CD8-positive, alpha-beta memory T cell (primary cell): ENCODE measurements at places on chromosomes 2 and 18.

DNA sequence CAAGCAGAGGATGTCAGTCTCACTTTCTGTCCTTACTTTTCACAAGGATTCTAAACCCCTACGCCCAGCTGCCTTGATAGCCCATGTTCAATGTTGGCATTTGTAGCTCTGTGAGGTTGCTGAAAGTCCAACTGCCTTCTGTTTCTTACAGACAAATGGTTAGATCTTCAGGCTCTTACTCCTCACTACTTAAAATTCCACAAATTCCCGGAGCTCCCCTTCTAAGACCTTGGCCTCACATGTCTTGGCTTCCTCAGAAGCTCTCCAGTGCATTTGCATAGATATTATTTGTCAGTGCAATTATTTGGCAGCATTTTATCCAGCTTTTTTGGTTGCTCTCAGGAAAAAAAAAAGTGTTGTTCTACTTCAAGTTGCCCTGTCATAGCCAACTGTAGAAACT, 453.7 kb upstream of the CELF4 start:
- H3K27ac ChIP-seq = no peak overlapping the region
- no peaks in the 10 kb centered on the region for H3K27me3 ChIP-seq
- H3K36me3 ChIP-seq = no peaks in the 10 kb centered on the region
- H3K4me1 ChIP-seq = no peaks in the 10 kb centered on the region
- H3K4me3 ChIP-seq = no peak overlapping the region

- no peak overlapping the region for H3K4me3 ChIP-seq
- H3K27ac ChIP-seq = no peak overlapping the region
- no peaks in the 10 kb centered on the region for H3K4me1 ChIP-seq
- no peak for DNase-seq
- H3K27me3 ChIP-seq = no peaks in the 10 kb centered on the region
Measured at GRCh38 chr2:54267577-54267976, 11.5 kb upstream of the TSPYL6 start.

GRCh38 chr2:144085016-144085415, 434.9 kb downstream of the ZEB2 start:
- H3K4me1 ChIP-seq = no peaks in the 10 kb centered on the region
- H3K4me3 ChIP-seq = no peak overlapping the region
- no peaks in the 10 kb centered on the region for H3K36me3 ChIP-seq
- no peaks in the 10 kb centered on the region for H3K27me3 ChIP-seq
- no peak overlapping the region for H3K27ac ChIP-seq

DNA sequence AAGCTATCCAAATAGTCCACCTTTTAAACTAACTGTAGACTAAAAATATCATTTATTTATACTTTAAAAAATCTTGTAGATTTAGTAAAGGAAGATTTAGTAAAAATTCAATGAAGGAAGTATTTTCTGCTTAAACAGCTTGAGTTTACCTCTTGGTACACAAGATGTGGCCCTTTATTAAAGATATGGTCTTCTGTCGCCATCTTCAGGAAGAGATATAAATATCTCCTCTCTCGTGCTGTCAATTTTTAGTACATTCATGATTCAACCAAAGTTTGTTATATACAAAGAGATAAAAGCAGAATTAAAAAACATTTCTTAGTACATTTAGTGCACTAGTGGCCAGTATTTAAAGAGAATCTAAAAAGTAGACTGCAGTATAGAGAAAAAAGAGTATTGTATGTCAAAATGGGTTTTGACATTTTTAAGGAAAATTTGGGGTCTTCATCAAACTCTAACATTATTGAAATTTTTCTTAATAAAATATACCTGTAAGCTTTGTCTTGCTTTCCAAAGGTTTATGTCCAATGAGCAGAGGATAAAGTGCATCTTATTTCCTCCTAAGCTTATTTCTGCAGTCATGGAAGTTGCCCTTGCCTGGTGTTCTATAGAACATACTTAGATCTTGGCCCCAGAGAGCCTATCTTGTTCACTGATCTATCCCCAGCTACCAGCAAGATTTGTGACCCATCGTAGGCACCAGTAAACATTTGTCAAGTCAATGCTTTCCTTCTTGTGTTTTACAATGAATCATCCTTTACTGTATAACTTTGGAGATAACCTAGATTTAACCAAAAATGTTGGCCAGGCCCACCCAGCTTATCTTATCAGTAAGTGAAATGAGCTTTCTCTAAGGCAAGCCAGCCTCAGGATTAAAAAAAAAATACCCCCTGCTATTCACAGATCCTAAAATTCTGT, 18.5 kb upstream of the EML6 start:
- H3K27ac ChIP-seq = no peak overlapping the region
- no peaks in the 10 kb centered on the region for H3K36me3 ChIP-seq
- DNase-seq = no peak
- no peaks in the 10 kb centered on the region for H3K4me1 ChIP-seq
- H3K27me3 ChIP-seq = peaks cover 5% of the 10 kb centered on the region

GRCh38 chr2:99595373-99595772, 105.6 kb upstream of the REV1 start:
- H3K27me3 ChIP-seq = no peaks in the 10 kb centered on the region
- H3K4me3 ChIP-seq = no peak overlapping the region
- H3K4me1 ChIP-seq = no peaks in the 10 kb centered on the region

GRCh38 chr2:55555977-55556376, 36.5 kb downstream of the CFAP36 start:
- H3K27me3 ChIP-seq = no peaks in the 10 kb centered on the region
- DNase-seq = no peak
- H3K4me3 ChIP-seq = no peak overlapping the region
- no peaks in the 10 kb centered on the region for H3K4me1 ChIP-seq

DNA sequence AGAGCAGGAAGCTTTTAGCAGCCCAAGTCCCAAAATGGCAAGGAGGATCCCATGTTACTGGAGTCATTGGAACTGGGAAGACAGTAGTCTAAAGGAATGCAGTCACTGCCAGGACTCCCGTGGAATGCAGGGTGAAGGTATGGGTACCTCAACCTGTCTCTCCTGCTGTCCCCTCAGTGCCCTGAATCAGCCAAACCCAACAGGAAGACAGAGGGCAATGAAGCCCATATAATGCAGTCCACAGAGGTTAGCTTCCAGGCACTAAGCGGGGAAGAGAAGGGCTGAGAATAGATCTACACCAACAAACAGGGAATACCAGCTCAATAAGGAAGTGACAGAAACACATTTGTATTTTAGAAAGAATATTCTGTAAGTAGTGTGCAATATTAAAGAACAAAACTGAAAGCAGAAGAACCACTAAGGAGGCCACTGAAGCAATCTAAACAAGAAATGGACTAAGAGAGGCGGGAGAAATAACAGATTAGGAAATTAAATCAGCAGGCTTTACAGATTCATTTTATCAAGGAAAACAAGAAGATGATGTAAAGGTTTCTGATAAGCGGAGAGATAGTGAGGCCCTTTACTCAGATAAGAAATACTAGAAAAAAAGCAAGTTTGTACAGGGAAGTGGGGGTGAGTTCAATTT, 8.3 kb downstream of the NEMP2 start:
- DNase-seq = no peak
- no peaks in the 10 kb centered on the region for H3K27me3 ChIP-seq
- no peak overlapping the region for H3K27ac ChIP-seq
- no peaks in the 10 kb centered on the region for H3K36me3 ChIP-seq

DNA sequence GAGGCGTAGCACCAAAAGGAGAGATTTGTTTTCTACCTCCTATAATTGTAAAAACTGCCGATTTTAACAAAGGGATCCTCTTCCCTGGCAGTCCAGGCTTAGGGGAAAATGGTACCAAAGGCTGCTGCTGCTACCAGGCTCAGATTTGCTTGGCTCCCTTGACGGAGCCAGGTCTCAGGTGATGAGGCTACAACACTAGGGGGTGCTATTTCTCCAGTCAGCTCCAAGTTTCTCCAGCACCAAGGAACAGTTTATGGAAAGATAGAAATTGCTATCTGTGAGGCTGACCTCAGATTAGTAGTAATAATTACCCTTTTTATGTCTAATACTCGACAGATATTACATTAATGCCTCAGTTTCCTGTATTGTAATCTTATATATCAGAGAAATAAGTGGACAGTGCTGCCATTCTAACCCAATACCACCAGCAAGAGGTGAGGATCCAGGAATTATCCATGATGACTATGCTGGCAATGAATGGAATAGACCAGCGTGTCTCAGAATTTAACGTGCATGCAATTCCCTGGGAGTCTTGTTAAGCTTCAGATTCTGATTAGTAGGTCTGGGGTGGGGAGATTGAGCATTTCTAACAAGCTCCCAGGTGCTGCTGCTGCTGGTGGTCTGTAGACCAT, 111.3 kb downstream of the ESCO1 start:
- no peak overlapping the region for H3K27ac ChIP-seq
- H3K27me3 ChIP-seq = no peaks in the 10 kb centered on the region
- no peaks in the 10 kb centered on the region for H3K4me1 ChIP-seq
- H3K36me3 ChIP-seq = no peaks in the 10 kb centered on the region
- DNase-seq = peak; percentile 11

DNA sequence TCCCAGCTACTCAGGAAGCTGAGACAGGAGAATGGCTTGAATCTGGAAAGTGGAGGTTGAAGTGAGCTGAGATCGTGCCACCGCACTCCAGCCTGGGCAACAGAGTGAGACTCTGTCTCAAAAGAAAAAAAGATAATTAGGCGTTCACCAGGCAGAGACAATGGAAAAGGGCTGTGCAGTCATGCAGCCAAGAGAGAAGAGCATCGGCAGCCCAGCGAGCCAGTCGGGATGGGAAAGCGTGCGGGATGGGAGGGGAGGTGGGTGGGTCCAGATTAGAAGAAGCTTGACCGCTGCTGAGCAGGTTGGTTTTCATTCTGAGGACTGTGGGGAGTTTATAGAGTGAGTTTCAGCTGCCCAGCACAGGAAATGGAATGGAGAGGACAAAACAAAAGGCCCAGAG, 15.0 kb upstream of the CYS1 start:
- H3K27ac ChIP-seq = no peak overlapping the region
- H3K4me3 ChIP-seq = no peak overlapping the region
- H3K4me1 ChIP-seq = no peaks in the 10 kb centered on the region
- no peaks in the 10 kb centered on the region for H3K36me3 ChIP-seq

DNA sequence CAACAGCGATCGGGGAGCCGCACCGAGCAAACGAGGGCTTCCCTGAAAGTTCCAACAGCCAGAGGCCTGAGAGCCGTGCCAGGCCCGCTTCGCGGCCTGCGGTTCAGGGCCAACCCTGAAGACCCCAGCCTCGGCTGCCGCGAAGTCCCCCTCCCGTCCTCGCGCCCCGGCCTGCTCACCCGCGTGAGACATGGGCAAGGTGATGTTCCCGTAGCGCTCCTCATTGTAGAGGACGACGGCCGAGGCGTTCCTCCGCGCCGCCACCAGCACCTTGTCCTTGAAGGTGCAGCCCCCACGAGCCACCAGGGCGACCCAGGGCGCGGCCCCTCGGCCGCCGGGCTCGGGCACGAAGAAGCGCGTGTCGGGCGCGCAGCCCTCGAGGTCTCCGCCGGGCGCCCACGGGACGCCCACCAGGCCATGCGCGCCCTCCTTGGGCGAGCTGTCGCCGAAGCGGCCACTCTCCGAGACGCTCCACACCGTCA, 510 bp downstream of the RNF149 start:
- H3K4me1 ChIP-seq = peaks cover 75% of the 10 kb centered on the region
- no peaks in the 10 kb centered on the region for H3K36me3 ChIP-seq
- H3K4me3 ChIP-seq = peak overlapping the region; percentile 85
- DNase-seq = peak; percentile 18

DNA sequence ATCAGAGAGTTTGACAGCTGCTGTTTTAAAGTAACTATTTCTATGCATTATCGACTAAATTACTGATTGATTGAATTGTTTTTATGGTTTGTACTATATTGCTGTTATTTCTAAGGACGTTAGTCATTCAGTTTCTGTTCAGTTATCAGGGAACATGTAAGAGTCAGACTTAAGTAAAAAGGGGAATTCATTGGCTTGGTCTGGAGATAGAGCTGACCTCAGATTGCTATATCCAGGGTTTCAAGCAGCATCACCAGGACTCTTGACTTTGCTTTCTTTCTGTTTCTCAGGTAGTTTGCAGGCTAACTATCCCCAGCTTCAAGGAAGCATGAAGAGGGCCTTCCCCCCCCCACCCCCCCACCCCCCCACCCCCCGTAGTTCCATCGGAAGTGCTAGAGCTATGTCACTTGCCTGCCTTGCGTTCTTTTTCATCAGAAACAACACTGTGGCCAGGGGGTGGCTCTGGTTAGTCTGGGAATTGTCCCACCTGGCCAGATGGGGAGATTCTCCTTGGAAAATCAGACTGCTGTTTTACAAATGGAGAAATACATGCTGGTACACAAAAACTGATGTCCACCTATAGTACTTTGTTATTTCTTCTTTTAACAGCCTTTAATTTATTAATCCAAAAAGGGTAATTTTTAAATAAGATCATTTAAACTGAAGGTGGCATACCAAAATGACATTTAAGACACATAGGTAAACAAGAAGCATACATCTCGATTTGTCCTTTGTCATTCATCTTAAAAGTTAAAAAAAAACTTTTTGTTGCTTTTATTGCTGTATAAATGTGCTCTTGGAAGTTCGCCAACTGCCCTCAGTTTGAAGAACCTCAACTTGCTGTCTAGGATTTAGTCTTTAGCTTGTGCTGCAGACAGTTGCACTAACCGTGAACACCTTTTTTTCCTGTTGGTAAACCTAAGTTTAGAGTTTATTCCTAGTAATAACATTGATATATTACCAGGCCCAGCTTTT, 9.4 kb downstream of the SMAD4 start:
- peak; percentile 13 for DNase-seq
- H3K36me3 ChIP-seq = no peaks in the 10 kb centered on the region
- no peak overlapping the region for H3K4me3 ChIP-seq
- H3K4me1 ChIP-seq = peaks cover 81% of the 10 kb centered on the region
- H3K27ac ChIP-seq = no peak overlapping the region
- no peaks in the 10 kb centered on the region for H3K27me3 ChIP-seq

GRCh38 chr2:8416849-8417832, 264.7 kb upstream of the ID2 start:
- no peak overlapping the region for H3K27ac ChIP-seq
- H3K4me1 ChIP-seq = no peaks in the 10 kb centered on the region
- DNase-seq = no peak
- H3K36me3 ChIP-seq = no peaks in the 10 kb centered on the region
- no peak overlapping the region for H3K4me3 ChIP-seq
- H3K27me3 ChIP-seq = no peaks in the 10 kb centered on the region

DNA sequence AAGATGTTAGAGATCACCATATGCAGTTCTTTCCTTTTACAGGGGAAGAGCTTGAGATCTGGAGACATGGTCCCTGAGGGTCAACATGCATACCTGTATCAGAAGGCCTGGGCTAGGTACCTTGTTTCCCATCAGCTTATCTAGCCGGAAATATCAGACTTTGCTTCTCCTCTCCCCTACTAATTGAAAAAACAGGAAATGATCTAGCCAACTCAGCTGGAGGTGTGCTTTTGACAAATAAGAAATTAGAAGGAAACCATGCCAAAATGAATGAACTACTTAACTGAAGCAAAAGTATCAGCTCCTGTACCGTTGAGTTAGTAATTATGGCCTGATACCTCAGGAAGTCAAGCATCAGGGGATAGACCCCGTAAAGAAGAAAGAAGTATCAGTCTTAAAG, 20.4 kb downstream of the PKP4 start:
- H3K36me3 ChIP-seq = no peaks in the 10 kb centered on the region
- H3K4me1 ChIP-seq = peaks cover 11% of the 10 kb centered on the region
- no peaks in the 10 kb centered on the region for H3K27me3 ChIP-seq
- no peak for DNase-seq
- no peak overlapping the region for H3K27ac ChIP-seq

- H3K27ac ChIP-seq = no peak overlapping the region
- H3K36me3 ChIP-seq = no peaks in the 10 kb centered on the region
- H3K4me1 ChIP-seq = no peaks in the 10 kb centered on the region
- H3K27me3 ChIP-seq = no peaks in the 10 kb centered on the region
- no peak for DNase-seq
Measured at GRCh38 chr2:207276858-207277257, 111.1 kb upstream of the KLF7 start.
